ENCODE measurements at places on chromosomes 1 and 21.

DNA sequence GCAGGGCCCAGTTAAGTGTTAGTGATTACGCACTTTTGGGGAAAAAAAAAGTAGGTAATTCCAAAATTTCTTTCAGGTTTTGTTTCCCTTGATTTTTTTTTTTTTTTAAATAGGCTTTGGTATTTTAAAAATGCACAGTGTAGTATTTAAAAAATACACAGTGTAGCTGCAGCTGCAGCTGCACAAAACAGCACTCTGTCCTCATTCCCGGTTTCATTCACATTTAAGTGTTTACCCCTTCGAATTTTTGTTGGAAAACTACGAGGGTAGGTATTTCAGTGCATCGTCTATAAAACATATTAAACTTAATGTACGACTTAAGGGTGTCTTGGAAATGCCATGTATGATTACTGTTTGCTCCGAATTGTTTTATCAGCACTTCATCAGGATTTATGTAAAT is 3.4 kb downstream of the NEK7 start:
- DNase-seq, result no peak

DNA sequence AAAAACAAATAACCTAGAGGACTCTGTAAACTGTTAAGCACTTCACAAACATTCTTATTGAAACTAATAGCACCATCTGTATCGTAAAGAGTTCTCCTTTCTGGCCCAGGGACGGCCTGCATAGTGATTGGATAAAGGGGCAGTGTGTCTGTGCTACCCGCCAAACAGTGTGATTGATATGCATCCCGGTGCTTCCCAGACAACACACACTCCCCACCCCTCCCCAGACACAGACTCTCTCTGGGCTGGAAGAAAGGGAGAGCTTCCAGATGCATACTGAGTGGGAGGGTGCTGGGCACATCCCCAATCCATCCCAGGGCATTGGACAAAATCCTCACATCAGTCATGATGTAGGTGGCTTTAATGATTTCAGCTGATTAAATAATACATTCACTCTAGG is 3.7 kb downstream of the HSD11B1 start:
- DNase-seq, result no peak

- DNase-seq, result no peak
These were observed 47.7 kb upstream of the C8B start for GRCh38 chr1:57013522-57013921.

DNA sequence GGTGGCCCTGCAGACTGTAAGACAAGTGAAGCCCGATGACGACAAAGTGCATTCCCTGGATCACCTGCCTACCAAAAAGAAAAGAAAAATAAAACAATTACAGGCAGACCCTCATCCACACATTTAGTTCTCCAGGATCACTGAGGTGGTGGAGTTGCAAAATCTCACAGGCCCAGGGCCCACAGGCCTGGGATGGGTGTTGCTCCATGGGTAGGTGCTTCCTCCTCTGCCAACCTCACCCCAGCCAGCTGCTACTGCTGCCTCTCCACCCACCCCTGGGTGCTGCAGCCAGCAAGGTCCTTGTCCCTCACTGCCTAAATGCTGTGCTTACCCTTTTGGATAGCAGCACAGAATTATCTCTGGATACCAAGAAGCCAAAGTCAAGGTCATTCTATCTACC is 146.4 kb upstream of the GALNT2 start:
- no peak for DNase-seq

DNA sequence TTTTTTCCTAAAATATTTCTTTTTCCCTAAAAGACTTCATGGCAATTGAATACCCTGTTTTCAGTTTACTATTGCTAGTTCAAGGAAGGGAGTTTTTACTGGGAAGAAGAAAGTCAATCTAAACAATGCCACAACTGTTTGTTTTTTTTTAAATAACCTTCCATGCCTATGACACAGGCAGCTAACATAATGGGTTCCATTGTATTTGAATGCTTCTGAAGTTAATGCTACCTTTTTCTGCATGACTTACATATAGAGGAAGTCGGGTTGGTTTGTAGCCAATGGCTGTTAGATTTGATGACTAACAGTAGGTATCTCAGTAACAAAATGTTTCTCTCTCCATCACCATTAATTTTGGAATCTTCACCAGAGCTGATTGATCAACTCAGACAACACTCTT is 134.0 kb downstream of the KIF26B start:
- DNase-seq, result no peak

DNA sequence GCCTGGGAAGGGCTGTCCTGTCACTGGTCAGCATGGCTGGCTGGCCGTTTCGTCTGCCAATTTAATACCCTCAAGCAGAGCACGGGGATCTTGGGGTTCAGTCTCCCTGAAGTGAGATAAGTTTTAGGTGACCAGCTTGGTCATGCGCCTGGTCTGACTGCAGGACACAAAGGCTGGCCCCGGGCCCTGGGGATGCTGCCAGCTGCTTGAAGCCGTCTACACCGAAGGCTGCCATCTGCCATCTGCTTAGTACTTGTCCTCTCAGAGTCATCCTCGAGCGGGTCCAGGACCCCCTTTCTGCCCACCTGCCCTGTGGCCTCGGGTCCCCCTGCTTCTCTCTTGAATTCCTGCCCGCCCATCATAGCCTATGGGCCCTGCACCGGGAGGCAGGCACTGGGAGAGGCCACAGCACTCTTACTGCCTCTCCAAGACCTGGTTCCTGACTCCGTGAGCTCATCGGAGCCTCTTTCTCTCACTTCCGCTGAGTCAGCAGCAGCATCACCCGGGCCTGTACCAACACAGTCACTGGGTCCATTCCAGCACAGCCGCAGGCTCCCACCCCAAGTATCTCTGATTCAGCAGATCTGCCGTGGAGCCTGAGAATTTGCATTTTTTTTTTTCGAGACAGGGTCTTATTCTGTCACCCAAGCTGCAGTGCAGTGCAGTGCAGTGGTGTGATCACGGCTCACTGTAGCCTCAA is 7.0 kb downstream of the FBLIM1 start:
- no peak for DNase-seq

- DNase-seq, result no peak
These were observed 14.8 kb downstream of the KCNN3 start for GRCh38 chr1:154855186-154855851.

GRCh38 chr21:43771199-43771675 is 4.9 kb downstream of the CSTB start:
- DNase-seq, result peak; percentile 68

DNA sequence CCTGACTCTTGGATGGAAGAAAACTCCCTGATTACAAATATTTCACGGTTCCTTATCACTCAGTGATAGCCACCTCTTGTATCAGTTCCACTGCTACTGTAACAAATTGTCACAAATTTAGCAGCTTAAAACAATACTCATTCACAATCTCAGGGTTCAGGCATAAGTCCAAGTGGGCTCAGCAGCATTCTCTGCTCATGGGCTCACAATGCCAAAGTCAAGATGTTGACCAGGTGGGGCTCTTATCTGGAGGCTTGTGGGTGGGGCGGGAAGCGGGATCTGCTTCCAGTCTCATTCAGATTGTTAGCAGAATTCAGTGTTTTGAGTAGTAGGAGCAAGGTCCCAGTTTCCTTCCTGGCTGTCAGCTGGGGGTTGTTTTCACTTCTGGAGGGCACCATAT is 137.3 kb upstream of the FAM78B start:
- DNase-seq, result no peak

DNA sequence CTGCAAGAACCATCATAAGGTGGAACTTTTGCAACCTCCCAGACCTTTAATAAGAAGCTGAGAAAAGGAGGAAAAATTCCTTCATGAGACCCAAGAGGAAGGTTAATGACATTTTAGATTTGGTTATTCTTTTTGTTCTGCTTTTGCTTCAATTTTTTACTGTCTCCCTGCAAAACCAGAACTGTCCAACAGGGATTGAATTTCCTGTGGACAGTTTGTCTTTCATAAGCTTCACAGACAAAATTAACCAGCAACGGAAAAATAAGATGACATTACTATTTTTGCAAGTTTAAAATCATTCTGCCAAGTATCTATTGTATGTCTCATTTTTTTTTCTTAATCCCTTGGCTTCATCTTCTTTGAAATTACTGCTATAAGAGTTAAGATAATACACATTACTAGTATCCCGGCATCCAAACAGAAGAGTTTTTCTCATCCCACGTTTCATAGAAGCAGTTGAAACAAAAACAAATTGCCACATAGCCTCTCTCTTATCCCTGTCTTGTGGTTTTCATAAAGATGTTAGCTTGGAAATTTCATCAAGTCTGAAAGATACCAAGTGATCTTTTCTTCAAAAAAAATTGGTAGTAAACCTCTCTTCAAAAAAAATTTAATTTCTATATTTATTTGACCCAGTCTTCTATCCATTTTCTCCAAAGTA is 465.3 kb upstream of the PTBP2 start:
- no peak for DNase-seq

- no peak for DNase-seq
These were observed 391.4 kb downstream of the MRPL39 start for GRCh38 chr21:25215698-25216384.

DNA sequence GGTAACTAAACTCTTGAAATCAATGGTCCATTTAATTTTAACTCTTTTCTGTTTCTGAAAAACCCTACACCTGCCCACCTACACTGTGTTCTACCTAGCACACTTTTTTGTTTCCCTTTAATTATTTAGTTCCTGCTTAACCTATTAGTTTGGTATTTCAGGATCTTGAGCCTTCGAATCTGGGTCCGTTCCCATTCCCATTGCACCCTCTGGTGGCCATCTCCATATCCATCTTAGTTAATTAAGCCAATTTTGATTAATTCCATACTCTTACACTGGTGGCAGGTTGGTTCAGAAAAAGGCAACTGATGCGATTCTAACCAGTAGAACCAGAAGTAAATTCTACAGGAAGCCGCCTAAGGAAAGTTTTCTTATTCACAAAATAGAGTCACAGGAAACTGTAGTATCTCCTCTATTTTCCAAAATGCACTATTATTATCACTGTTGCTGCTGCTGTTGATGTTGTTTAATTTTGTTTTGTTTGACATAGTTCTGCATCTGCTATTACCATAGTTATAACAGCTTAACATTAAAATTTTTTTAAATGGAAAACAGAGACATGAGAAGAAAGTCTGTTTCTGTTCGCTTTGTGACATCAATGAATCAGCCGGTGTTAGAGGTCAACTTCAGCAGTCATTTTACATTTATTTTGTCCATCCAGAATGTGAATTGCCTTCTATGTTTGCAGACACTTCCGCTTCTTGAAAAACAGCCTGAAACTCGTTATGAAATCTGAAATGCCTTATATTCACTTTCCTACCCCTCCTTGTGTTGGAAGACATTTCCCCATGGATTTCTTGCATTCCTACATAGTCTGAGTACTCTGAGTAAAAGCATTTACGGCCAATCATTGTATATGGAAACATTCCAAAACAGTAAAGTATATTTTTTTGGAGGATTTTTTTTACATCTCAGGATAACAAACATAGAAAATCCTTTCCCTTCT is 115.5 kb upstream of the NCAM2 start:
- no peak for DNase-seq

DNA sequence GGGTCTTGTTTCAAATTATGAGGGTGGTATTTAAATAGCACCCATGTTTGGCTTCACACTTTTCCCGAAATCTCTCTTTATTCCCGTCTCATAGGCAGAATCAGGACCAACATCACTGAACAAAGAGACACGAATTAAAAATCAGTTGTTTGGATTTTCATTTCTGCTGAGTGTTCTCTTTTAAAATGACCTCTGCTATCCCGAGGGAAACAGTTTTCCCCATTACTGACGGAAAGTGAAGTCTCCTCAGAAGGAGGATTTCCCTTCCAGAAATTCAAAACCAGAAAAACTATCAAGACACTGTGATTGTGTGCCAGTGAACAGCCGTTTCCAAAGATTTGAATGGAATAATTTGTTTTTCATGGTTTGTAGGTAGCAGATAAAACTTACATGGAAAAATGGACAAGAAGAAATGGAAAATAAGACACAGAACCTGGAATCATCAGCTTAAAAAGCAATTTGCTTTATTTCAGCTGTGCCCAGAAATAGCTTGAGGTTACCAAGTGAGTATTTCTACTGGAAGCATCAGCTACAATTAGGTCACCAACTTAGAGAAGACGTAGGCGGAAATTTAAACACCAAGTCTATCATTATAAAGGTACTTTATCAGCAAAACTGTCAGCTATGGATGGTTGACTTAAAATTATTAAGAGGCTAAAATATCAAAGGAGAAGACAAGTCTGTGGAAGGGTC is 68.5 kb downstream of the RUNX1 start:
- DNase-seq, result no peak

DNA sequence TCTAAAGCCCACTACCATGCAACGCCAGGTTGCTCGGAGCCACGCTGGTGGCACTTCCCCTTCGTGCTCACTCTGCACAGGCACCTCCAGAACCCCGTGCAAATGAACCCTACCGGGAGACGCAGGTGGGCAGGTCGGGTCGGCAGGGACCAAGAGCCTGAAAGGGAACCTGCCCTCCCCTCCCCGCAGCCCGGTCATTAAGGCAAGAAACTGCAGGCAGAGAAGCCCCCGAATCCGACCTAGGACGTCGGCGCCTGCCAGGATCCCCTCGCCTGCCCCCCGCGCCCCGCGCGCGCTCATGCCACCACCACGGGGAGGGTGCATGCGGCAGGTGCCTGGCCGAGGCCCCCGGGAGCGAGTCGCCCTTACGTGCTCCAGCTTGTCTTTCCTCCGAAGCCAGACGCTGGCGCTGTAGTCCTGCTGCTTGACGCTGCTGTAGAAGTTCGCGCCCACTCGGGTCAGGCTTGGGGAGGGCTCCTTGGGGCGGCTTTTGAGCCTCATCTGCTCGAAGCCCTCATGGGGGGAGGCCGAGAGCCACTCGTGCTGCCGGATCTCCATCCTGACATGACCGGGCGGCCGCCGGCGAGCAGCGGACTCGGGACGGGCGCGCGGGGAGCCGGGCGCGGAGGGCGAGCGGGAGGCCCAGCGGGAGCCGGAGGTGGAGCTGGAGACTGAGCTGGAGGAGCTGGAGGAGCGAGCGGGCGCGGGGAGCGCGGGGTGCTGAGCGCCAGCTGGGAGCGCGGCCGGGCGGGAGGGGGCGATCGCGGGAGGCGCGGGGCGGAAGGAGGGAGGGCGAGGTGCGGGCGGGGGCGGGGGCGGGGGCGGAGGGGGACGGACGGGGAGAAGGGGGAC is 552 bp downstream of the PLD5 start:
- DNase-seq, result peak; percentile 39

DNA sequence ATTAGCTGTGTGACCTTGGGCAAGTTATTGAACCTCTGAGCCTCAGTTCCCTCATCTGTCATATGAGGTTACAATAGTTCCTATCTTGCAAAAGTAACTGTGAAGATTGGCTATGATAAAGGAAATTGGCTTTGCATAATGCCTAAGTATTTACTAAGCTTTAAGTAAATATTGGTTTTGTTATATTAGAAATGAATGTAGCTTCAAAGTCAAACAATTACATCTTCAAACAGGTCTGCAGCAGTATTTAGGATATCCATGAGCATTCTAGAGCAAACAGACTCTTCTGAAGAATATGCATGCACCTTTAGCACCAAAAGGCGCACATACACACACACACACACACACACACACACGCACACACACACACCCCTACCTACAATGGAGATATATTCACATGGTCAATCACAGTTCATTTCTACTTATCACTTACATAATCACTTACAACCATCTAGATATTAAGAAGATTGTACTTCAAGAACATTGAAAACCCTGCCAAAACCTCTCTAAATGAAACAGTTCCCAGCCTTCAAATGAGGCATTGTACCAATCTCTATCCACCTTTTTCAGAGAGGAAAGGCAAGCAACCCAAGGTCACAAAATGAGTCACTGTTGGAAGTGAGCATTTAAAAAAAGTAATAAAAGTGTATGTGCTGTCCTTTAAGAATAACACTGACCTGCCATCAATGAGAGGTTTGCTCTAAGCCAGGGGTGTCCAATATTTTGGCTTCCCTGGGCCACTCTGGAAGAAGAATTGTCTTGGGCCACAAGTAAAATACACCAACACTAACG is 13.4 kb upstream of the FAM43B start:
- DNase-seq, result no peak

- no peak for DNase-seq
These were observed 488.6 kb upstream of the RGS18 start for GRCh38 chr1:191669629-191670028.

GRCh38 chr21:35179990-35180540 is 131.0 kb upstream of the RUNX1 start:
- no peak for DNase-seq

All from left lung (tissue), 14 donors.